Activated T-cell treated with anti-CD3 and anti-CD28 coated beads for 24 hours (primary cell): ENCODE measurements at places on chromosomes 11 and 22.

DNA sequence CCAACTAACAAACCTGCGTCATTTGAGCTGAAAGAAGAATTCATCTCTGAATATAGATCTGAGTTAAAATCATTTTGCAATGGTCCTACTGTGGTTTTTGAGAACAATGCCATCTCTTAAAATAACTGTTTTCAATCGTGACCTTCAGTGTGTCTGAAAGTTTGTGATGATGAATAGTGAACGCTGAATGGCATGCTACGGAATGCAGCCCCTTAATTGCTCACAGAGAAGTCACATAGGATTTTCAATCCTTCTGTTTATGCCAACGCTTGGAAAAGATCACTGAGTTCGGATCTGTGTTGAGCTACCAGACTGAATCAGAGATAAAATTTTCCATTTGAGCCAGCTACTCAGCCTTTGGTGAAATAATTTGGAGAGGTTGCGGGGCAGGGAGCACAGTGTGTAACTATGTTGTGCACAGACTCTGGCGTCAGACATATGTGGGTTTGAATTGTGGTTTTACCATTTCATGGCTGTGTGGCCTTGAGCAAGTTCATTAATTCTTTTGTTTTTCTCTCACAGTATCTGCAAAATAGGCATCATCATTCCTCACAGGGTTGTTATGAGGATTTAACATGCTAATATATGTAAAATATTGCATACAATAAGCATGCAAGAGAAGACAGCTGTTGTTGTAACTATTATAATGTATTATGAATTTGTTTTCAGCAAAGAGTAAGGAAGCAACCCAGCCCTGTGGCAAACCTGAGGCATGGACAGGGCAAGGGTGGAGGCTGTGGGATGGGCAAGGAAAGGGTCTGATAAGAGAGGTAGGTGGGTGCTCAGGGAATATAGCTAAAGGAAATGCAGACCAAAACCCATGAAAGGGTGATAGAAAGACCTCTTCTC lies 679.9 kb downstream of the KCNA4 start:
- no peak for DNase-seq

DNA sequence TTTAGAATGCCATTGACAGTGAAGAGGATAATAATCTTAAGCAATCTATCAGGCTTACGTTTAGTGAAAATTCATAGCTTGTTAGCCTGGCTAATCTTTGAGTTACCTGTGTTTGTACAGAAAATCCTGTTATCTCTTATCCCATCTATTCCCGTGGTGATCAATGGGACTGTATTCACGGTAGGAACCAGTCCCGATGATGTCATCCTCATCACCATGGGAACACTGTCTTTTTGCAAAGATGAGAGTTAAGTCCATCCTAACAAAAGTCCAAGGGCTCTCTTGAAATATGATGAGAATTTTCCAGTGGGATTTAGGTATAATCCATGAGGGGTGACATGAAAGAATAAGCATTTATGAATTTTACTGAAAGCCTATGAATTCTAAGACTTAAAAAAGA lies 762.2 kb downstream of the ETS1 start:
- DNase-seq = no peak

DNA sequence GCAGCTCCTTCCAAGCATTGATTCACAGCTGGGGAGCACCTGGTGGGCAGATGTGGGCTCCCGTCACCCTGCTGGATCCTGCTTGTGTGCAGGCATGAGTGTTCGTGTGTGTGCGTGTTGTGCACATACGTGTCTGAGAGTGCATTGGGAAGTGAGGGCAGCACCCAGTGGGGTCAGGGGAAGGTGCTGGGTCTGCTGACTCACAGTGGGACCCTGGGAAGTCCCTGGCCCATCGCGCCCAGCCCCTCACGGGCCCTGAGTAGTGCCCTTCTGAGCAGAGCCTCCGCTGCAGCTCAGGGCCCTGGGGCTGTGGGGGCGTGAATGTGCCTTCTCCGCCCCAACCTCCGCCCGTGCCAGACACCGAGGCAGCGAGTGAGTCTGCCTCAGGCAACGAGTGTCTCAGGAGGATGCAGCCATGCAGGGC lies 36.8 kb downstream of the WNT11 start:
- DNase-seq = no peak

DNA sequence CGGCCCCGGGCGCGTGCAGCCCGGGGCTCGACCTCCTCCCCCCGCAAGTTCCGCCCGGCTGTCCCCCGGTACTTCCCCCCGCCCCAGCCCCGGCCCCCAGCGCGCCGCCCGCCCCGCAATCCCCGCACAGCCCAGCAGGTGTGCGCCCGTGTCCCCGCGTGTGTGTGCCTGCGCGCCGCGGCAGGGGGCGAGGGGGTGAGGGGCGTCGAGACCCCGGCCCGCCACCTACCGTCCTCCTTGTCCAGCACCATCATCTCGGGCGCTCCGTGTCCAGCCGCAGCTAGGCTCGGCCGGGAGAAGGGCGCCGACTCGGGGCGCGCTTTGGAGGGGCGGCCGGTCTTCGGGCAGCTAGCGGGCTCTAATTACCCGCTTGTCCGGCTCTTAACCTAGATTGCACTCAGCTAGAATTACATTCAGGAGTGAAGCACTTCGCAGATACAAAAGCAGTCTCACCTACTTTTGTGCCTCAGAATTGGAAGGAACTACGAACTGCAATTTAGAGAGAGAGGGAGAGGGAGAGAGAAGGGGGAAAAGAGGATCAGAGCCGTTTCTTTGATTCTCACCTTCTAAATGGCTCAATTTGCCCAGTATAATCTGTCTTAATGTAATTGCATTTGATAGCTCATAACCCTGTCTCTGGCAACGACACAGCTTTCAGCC lies 439 bp downstream of the LMO1 start:
- DNase-seq = no peak

- no peak for DNase-seq
Measured at GRCh38 chr11:117570701-117571100, 226.3 kb downstream of the DSCAML1 start.

- DNase-seq = no peak
Measured at GRCh38 chr11:63462137-63462536, 28.8 kb downstream of the PLAAT5 start.
